Ecto neural progenitor cell (in vitro differentiated cells): ENCODE measurements at places on chromosomes 7 and 10.

GRCh38 chr7:85749696-85750453 is 563.0 kb upstream of the SEMA3D start:
- no peak for DNase-seq

- DNase-seq: no peak
Observed at GRCh38 chr10:58577437-58577777, 64.7 kb downstream of the BICC1 start.

DNA sequence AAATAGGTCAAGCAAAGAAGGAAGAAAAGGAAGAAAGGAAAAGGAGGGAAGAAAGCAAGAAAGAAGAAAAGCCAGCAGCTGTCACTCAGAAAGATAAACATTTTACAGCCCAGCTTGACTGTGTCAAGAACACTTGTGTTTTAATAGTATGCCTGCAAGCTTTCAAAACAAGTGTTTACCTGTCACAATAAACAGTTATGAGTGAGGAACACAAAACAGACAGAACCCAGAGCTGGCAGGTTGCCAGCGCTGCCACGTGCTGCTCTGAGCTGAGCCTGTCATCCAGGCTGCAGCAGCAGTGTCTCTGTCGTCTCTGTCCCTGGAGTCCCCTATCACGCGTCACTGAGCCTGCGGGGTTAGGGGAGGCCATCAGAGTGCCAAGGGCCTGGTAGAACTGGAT is 827.6 kb upstream of the AUTS2 start:
- DNase-seq: no peak

- DNase-seq: no peak
Observed at GRCh38 chr7:73770860-73771670, 995 bp upstream of the CLDN3 start.

DNA sequence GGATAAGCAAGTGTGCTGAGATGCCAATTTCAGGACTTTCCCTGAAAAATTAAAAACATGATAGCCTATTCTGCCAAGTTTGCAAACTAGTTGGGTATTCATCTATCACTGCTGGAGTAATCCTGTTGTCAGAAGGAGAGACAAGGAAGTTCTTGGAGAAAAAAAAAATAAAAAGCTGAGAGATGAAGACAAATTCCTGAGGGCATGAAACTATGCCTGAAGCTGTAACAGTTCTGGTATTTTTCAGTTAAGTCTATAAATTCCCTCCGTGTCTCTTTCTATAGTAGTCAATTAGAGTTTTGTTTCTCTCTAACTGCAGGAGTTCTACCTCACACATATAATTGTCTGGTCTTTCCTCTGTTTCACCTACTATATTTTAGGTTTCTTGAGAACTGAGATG is 95.7 kb downstream of the DGKB start:
- DNase-seq: no peak

DNA sequence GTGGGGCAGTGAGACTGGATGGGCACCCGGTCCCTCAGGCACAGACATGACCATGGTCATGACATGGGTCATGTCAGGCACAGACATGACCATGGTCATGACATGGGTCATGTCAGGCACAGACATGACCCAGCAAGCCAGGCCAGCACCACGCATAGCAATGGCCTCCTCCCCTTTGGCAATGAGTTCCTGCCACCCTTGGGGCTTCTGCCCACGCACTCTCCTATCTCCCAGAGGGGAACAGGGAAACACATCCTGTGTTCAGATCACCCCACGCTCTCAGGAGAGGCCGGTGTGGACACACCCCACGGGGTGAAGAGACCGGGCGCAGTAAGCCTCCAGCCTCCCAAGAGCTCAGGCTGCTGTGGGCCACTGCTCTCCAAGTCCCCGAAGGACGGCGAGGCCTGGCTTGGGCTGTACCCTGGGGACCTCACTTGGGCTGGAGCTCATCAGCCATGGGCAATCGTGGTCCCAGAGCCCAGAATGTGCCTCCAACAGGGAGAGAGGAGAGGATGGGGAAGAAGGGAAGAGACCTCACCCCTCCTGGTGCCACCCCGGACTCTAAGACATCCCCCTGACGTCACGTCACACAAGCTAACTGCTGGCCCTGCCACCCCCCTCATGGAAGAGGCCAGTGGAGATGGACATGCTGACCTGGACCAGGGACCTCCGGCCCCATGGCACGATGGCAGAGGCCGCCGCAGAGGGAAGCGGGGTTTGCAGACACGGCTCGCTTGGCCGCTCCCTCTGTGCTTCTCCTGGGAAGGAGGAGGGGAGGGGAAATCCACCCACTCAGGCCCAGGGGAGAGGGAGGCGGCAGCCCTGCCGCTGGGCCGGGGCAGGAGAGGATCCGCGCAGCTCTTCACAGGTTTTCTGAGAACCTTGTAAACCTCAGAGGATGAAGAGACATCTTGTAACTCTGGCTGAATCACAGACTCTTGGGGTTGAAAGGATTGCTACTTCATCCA is 269.6 kb downstream of the ELFN1 start:
- no peak for DNase-seq

- DNase-seq: no peak
Observed at GRCh38 chr7:70183278-70183677, 585.0 kb downstream of the AUTS2 start.

GRCh38 chr7:138295049-138295637 is 164.9 kb upstream of the TRIM24 start:
- DNase-seq: no peak

GRCh38 chr7:8592167-8592566 is 158.8 kb downstream of the NXPH1 start:
- no peak for DNase-seq

GRCh38 chr10:71314028-71314693 is 4.9 kb upstream of the SLC29A3 start:
- DNase-seq: peak; percentile 76

DNA sequence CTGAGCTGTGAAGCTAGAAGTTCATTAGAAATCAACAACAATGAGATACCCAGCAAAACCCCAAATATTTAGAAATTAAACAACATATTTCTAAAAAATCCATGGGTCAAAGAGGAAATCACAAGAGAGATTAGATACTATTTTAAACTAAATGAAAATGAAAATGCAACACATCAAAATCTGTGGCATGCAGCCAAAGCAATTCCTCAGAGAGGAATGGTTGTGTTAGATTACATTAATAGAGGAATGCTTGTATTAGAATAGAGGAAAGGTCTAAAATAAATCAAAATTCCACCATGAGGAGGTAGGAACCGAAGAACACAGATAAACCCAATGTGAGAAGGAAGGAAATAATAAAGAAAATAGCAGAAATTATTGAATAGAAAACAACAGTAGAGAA is 642.1 kb upstream of the GALNT17 start:
- no peak for DNase-seq

DNA sequence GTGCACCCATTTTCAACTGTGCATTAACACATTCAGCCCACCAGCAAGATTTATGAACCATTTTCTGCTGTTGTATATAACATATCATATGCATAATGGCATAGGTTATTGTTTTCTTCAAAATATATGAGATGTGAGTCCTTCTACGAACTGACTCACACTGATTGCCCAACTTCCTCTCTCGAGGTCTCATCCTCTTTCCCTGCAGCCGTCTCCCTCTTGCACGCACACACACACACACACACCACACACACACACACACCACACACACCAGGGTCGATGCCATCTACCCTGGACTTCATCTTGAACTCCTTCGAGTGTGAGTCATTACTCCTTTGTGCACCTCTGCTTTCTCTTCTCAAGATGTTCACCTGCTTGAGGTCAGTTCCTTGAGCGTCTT is 36.7 kb downstream of the EGFR start:
- DNase-seq: no peak

GRCh38 chr7:81162234-81162633 is 243.4 kb upstream of the SEMA3C start:
- no peak for DNase-seq

DNA sequence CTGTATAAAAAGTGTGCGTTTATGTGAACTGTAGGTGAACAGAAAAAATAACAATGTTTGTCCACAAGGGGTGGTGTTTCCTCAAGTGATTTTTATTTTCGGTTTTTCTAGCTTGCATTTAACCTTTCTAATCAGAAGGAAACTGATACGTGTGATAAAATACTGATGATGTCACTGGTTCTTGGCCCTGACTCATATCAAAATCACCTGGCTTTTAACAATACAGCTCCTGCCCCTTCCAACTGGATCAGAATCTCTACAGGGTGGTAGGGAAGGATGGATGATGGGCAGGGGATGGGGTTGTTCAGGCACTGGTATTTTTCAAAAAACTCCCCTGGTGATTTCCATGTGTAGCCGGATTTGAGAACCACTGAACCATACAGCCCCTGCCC is 10.9 kb downstream of the NPFFR1 start:
- DNase-seq: no peak

DNA sequence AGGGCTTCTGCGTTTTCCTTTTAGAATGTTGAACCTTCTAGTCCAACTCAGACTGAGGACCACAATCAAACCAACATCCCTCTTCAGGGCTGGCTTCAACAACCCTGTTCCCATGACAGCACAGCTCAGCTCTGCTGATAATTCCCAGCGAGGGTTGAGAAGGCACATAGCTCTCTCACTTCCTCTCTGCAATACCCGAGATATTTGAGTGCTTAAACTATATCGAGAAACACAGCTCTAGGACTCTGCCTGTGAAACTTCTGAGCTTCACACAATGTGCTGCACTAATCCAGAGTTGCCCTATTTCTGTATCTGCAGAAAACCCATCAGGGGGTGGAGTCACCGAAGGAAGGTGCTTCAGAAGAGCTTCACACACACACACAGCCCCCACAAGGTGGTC is 1.6 kb upstream of the ADARB2 start:
- no peak for DNase-seq

- peak; percentile 65 for DNase-seq
Observed at GRCh38 chr10:48523212-48523819, 81.6 kb downstream of the ARHGAP22 start.

DNA sequence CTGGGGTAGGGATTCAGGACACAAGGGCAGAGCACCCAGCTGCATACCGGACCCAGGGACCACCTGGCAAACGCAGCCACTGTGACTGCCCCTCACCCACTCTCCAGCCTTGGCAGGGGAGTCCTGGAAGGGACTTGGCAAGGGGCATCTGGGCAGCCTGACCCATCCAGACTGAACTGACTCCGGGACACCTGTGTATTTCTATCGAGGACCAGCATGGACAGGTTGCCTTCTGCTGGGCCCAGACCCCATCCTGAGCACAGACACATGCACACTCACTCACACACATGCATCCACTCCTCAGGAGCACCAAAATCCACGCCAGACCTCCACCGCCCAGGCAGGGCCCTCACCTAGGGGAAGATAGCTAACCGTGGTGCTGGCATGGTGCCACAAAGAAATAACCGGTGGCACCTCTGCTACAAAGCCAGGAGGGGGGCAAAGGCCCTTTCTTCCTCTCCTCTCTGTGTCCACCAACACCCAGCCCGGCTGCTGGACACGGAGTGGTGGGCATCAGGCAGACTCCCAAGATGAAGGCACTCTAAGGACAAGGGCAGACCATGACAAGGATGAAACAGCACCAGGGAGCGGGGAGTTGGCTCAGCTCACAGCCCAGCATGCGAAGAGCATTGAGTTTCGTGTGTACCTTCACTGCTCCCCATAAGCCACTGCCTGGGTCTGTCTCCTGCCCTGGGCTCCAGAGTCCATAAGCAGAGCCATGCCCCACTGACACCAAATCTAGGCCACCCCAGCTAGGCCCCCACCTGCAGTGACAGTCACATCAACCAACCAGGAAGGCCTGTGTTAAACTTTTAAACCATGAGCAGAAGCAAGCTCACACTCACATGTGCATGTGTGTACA is 35.3 kb downstream of the KCNH2 start:
- DNase-seq: no peak

- DNase-seq: no peak
Observed at GRCh38 chr10:81915504-81915897, 40.5 kb downstream of the NRG3 start.

- DNase-seq: no peak
Observed at GRCh38 chr10:123492016-123492415, 174.1 kb upstream of the GPR26 start.

DNA sequence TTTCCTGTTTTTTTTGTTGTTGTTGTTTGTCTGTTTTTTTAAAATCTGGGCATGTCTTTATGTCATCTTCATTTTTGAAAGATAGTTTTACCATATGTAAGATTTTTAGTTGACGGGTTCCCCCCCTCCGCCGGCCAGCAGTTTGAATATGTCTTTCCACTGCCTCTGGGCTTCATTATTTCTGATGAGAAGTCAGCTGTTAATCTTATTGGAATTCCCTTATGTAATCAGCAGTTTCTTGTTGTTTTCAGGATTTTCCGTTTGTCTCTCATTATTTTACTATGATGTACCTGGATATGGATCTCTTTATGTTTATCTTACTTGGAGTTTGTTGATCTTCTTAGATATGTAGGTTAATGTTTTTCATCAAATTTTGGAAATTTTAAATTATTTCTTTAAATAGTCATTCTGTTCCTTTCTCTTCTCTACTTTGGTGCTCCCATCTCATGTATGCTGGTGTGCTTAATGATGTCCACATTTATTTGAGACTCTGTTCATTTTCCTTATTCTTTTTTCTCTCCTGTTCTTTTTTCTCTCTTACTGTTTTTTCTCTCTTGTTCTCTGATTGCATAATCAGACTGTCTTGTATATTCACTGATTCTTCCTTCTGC is 9.7 kb downstream of the EXOC6 start:
- DNase-seq: no peak

DNA sequence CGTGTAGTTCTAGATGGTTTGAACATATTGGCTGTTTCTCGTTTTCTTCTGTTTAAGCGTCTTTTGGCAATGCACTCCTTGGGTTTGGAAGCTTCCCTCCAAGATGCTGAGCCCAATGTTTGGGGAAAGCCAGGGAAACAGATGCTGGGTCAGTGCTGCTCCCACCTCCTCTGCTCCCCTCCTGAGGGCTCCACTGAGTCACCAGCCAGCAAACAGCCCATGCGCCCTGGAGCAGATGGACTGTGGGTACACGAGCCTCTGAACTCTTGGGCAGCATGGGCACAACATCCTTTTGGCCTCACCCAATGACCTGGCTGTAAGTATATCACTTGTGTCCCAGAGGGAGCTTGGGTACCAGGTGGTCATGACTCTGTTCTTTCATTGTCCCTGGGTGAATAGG is 207.6 kb downstream of the BUB3 start:
- DNase-seq: no peak

DNA sequence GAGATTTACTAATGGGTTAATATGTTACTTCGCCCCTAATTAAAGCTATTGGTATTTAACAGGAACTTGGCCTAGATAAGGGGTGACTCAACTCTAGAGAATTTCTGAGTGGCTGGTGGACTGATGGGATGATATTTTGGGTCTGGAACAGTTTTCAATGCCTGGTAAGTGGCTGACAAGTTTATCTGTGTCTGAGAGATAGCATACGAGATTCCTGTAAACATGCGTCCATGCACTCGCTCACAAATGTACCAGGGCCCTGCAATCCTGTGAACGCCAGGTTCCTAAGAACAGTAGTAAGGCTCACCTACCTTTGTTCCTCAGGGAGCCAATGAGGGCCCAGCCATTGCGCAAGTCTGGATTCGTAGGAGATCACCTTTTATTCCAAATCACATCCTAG is 683.8 kb upstream of the ANKRD30A start:
- no peak for DNase-seq

GRCh38 chr7:78173666-78174065 is 375.1 kb downstream of the PHTF2 start:
- no peak for DNase-seq
